Tibial nerve (tissue), 4 donors: ENCODE measurements at places on chromosomes 1 and 21.

- DNase-seq = no peak
Measured at GRCh38 chr1:38297842-38298241, 251.2 kb upstream of the POU3F1 start.

DNA sequence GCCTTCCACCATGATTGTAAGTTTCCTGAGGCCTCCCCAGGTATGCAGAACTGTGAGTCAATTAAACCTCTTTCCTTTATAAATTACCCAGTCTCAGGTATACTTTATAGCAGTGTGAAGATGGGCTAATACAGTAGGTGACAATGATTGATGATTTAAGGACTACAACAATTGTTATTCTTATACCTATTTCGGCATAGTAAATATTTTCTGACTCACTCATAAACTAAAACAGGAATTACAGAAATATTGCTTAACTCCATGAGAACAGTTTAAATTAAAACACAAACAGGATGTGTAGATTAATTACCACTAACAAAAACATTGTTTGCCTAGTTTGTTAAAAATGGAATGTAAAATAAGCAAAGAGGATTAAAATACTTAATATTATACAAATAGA lies 839.9 kb downstream of the LTN1 start:
- no peak for DNase-seq

GRCh38 chr1:222543817-222544216 lies 4.1 kb downstream of the HHIPL2 start:
- DNase-seq = no peak

GRCh38 chr1:160706526-160707235 lies 4.9 kb downstream of the CD48 start:
- no peak for DNase-seq

GRCh38 chr1:40344597-40344996 lies 27.5 kb upstream of the COL9A2 start:
- peak; percentile 36 for DNase-seq

GRCh38 chr21:35397781-35398180 lies 348.7 kb upstream of the RUNX1 start:
- no peak for DNase-seq

GRCh38 chr1:80509965-80510522 lies 1290.7 kb upstream of the ADGRL2 start:
- no peak for DNase-seq
